Tongue (tissue), 3 donors: ENCODE measurements at places on chromosomes 11 and 22. TPM values are rescaled to one million over a fixed set of nuclear protein-coding genes. Genes with fewer than 3 reads are reported as not detected.

DNA sequence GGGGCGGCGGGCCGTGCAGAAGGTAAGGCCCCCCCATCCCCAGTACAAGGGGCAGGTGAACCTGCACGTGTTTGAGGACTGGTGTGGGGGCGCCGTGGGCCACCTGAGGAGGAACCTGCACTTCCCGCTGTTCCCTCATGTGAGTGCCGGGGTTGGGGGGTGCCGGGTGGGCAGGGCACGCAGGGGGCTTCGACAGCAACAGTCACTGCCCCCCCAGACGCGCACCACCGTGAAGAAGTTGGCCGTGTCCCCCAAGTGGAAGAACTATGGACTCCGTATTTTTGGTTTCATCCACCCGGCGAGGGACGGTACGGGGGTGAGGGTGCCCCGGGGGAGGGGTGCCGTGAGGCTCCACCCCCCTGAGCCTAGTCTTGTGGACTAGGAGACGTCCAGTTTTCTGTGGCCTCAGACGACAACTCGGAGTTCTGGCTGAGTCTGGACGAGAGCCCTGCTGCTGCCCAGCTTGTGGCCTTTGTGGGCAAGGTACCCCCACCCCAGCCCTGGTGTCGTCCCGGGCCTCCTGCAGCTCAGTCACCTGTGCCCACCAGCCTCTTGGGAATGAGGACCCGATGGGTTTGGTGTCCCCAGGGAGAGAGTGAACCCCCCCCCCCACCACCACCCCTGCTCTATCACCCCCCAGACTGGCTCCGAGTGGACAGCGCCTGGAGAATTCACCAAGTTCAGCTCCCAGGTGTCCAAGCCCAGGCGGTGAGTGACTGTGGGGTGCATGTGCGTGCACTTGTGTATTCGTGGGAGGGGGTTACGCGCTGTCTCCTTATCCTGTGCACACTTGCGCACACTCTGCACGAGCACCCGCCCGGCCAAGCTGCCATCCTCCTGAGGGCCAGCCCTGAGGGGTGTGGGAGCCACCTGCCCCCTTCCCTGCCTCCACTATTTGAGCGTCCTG lies 3.8 kb downstream of the B4GALNT4 start:
- no peak for DNase-seq

GRCh38 chr11:119108146-119108856 lies 1.2 kb downstream of the C2CD2L start:
- DNase-seq: peak; percentile 69

DNA sequence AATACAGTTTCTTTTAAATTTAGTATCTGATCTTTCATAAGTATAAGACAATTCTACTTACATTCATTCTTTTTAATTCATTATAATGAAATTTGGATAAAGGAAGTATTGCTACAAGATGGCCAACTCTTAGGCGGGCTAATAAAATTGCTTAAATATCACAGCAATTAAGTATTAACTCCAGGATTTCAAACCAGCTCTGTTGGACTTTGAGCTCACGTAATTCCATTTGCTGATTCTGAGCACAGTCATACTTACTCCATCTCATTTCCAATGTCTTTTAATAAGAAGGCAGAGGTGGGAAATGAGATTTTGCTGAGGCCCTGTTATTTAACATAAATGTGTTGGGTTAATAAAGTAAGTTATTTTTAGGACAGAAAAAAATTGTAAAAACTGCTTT lies 748.1 kb downstream of the KCNA4 start:
- DNase-seq: no peak

- no peak for DNase-seq
Measured at GRCh38 chr11:96267496-96268032, 75.4 kb downstream of the MAML2 start.

DNA sequence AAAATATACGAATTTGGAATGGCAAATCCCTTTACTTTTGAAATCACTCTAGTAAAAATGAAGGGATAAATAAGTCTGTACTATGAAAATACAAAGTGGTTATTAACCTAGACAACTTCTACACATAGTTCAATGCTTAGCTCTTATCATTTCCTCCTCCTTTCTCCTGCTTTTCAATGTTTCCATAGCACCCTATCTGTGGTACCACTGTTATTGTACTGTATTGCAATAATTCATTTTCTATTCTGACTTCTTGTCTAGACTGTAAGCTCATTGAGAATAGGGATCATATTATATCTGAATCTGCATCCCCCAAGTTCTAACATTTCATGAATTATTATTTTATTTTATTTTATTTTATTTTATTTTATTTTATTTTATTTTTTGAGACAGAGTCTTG lies 251.4 kb downstream of the TTC28 start:
- no peak for DNase-seq

- no peak for DNase-seq
Measured at GRCh38 chr11:57913715-57914704, 109.7 kb upstream of the OR9Q1 start.

- no peak for DNase-seq
Measured at GRCh38 chr11:12854829-12855228, 154.3 kb upstream of the RASSF10 start.

DNA sequence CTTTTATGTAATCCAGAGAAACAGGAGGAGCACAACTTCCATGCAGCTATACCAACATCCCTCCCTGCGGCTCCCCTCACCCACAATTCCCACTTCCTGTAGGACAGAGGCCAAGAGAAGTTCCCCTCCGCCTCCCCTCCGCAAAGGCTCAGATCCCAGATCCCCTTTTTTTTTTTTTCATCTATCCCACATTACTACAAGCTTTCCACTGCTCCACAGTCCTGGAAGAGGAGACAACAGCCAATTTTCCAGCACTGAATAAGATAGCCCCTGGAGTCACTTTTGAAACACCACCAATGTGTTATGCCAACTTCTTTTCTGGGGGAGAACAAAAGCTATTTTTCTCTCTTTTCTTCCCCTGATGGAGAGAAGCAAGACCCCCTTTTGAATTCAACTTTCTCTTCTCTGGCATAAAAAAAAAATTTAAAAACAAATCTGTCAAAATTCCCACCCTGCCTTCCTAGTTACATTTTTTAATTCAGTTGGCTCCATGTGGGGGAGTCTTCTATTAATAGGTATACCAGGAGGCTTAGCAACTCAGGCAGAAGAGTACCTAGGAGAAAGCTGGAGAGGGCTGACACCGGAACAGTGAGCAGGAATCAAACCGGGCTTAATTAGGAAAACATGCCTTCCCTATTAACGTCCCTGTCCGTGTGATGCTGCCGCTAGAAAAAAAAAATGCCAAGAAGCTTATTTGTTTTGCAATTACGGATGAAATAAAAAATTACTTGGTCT lies 543.4 kb downstream of the BUD13 start:
- DNase-seq: peak; percentile 25

DNA sequence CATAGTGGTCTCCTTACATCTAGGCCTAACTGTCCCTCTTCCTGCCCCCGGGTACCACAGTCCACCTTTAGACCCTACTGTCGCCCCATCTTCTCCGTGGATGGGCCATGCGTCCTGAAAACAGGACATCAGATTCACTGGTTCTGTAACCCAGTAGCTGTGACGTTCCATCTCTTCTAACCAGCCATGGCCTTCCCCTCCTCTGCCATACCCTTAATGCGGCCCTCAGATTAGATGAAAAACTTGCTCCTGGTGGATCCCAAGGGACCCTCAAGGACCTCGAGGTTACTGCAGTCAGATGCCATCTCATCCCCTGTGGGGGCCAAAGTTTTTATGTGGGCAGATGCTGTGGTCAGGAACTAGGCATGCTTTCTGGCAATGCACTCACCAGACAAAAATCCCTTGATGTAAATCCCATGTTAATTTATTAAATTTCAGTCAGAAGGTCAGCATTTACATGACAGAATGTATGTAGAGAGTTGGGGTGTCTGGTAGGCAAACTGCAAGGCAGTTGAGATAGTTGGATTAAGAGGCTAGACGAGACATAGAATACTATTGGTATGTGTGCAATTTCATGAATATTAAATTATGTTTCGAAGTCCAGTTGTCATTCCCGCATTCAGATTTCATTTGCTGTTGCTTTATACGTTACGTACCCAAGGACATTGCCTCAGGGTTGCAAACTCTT lies 64.3 kb downstream of the WNT11 start:
- no peak for DNase-seq

DNA sequence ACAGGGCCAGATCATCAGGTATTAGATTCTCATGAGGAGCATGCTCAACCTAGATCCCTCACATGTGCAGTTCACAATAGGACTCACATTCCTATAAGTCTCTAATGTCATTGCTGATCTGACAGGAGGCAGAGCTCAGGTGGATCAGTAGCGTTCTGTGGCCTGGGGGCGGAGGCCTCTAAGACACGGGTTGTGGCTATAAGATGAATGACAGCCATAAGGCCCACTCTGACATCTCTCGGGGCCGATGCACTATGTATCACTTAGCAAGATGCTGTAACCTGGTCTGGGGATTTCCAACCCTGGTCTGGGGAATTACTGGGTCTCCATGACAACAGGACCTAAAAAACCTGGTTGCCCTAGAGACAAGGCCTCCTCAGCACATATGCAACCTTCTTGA lies 932.7 kb downstream of the TBC1D22A start:
- DNase-seq: no peak

GRCh38 chr11:92453055-92453454 lies 228.4 kb downstream of the FAT3 start:
- DNase-seq: no peak

DNA sequence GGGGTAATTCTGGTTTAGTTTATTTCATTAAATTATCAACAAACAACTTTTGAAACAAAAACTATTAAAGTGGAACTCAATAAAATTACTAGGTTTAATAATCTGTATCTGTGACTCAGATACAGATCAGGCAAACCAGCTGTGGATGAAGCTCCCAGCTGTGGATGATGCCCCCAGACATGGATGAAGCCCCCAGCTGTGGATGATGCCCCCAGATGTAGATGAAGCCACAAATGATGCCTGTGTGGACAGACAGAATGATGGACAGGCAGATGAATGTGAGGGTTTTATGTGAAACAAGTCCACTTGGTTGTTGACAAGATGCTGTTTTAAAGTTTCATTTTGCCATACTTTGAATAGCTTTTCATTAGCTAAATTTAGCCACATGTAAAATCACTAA lies 5.8 kb upstream of the ZNF74 start:
- no peak for DNase-seq

DNA sequence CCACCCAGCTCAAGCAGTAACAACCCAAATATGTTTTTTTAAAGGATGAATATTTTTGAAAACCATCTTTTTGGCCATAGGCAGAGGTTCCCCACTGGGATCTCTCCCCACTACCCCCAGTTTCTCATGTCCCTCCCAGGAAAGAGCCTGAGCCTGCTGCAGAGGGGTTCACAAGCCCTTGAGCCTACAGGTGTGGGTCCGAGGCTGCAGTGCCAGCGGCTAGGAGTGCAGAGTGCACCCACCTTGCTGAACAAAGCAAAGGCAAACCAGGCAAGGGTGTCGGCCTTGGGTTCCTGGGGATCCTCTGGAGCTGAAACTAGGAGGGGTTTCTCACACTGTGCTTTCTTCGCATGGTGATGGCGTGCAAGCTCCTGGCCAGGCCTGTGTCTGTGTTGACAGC lies 35.0 kb downstream of the GNAZ start:
- DNase-seq: no peak

GRCh38 chr22:48993655-48994054 lies 834.0 kb downstream of the BRD1 start:
- no peak for DNase-seq

- no peak for DNase-seq
Measured at GRCh38 chr11:19407677-19408270, 167.0 kb upstream of the E2F8 start.

- no peak for DNase-seq
Measured at GRCh38 chr11:62880231-62880802, 379 bp upstream of the SLC3A2 start.

DNA sequence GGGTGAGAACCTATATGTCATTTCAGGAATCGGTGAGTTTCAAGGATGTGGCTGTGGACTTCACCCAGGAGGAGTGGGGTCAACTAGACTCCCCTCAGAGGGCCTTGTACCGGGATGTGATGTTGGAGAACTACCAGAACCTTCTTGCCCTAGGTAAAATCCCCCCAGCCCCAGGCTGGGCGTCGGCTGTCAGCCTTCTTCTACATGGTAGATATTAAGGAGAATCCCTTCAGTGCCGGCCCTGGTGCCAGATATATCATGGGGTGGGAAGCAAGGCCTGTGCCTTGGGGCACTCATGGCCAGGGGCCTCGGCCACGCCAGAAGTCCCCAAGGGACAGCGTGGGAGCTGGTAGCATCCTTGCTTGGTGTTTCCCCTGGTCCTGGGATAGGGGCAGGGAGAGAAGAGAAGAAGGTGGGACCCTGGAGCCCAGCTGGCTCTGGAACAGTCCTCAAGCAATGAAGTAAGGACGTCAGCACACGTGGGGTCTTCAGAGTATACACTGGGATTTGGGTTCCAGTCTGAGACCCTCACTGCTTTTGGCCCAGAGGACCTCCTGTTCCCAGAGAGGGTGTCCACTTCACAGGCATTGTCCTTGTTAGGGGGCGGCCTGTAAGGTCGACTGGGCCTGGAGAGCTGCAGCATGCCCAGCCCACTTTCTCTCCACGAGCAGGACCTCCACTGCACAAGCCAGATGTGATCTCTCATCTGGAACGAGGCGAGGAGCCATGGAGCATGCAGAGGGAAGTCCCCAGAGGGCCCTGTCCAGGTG lies 6.8 kb downstream of the ZNF74 start:
- DNase-seq: no peak

- peak; percentile 61 for DNase-seq
Measured at GRCh38 chr11:11043721-11044120, 185.9 kb upstream of the ZBED5 start.

- peak; percentile 86 for DNase-seq
Measured at GRCh38 chr22:45537734-45538181, 35.1 kb downstream of the FBLN1 start.

- DNase-seq: peak; percentile 75
Measured at GRCh38 chr22:45896153-45896951, 80.6 kb downstream of the WNT7B start.

- DNase-seq: no peak
Measured at GRCh38 chr11:69211540-69211919, 55.8 kb downstream of the SMIM38 start.

GRCh38 chr11:86588566-86589090 lies 83.8 kb downstream of the ME3 start:
- DNase-seq: no peak

DNA sequence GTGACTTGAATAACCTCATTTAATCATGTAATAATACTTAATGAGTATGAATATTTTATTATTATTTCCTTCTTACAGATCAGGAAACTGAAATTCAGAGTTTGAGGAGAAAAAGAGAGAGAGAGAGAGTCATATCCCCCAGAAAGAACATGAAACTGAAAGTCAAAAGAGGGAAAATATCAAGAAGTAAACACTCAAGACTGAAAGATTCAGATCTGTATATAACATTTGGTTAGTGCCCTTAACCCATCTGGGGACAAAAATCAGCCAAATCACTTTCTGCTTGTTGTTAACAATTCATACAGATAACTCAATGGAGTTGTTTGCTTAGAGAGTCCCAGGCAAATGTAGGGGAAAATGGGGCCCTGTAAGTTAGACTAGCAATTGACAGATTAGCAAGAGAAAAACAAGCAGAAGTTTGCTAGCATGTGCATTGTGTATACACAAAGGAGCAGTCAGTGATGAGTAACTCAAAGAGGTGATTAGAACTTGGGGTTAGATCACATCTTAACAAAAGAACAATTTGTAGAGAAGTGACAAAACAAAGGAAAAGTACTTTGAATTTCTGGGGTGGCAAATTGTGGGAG lies 25.9 kb upstream of the MMP13 start:
- DNase-seq: no peak

The HORMAD2 gene
- not detected for total RNA-seq

The MISFA gene
- total RNA-seq: not detected

The GALR3 gene
- total RNA-seq: not detected

The TSKU gene
- 14.6 TPM for total RNA-seq

The TIMM10B gene
- 28.9 TPM for total RNA-seq

The KCNK4 gene
- total RNA-seq: not detected

The C1QTNF4 gene
- 5.3 TPM for total RNA-seq

The FGF19 gene
- total RNA-seq: 1.8 TPM

The ELMOD1 gene
- 3.2 TPM for total RNA-seq

The OR4A16 gene
- total RNA-seq: not detected

The FUT4 gene
- 7.8 TPM for total RNA-seq

The RAB3IL1 gene
- total RNA-seq: 19.6 TPM
